ENCODE measurements at places on chromosomes 6 and 20.

DNA sequence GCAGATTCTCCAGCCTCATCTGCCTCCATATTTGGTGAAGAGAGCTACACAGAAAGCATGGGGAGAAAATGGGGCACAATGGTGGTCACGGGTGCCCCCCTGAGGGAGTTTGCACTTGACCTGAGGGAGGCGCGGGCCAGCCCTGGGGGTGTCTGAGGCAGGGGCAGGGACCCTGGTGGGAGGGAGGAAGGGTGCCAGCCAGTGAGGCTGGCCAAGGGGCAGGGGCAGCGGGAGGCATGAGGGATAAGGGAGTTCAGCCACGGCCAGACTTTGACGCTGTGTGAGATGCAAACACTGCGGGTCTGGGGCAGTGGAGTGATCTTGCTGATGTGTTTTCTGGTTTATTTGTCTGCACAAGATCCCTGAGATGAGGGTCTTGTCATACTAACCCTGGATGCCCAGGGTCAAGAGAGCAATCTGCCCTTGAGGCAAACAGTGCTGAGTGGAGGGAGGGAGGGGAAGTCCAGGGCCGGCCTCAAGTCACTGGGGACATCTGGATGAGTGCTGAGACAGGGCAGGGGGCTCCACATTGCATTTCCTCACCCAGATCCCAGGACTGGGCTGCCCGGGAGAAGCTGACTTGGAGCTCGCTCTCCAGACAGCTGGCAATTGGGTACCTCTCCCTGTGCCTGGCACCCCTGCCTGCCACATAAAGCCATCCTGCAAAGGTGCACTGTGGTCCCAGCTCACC, 8.8 kb upstream of the PCMTD2 start:
- DNase-seq, result no peak

- no peak for DNase-seq
Measured at GRCh38 chr6:37550191-37550831, 50.6 kb upstream of the CCDC167 start.

DNA sequence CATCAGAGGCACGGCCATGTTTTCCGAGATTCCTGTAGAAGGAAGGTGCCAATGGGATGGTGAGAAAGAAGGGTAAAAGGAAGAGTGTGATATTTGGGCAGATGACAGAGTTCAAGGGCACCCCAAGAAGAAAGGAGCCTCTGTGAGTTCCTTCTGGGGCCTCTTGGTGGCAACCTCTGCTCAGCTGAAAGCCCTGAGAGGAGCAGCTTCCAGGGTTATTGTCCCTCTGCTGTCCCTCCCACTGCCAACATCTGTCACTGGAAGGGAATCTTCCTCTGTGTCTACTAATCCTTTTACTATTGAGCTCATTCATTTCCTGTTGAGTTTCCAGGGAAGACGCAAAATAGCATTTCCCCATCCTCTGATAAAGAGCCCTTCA, 40.0 kb upstream of the KCNK16 start:
- no peak for DNase-seq

DNA sequence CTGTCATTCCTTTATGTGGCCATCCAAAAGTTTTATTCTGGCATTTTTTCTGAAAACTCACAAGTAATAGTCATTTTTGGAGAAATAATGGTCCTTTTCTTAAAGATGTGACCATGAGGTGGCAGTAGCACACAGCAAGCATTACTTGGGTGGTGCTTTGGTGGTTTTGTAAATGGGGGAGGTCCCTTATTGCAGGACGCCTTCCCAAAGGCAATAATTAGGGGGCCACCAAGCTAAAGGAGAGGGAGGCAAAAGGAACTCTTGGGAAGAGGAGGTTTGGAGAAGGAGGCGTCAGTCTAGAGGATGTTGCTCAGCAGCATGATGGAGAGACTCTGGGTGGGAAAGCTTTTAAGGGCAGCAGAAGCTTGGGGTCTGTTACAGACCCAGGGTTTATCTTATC, 422.6 kb upstream of the MMS22L start:
- DNase-seq, result no peak

GRCh38 chr6:152696522-152696921, 1.2 kb upstream of the MYCT1 start:
- no peak for DNase-seq

- no peak for DNase-seq
Measured at GRCh38 chr20:330233-331149, 5.1 kb downstream of the SOX12 start.

- DNase-seq, result no peak
Measured at GRCh38 chr20:58853976-58854637, 1.6 kb downstream of the GNAS start.

- DNase-seq, result no peak
Measured at GRCh38 chr6:901696-902460, 208.9 kb upstream of the EXOC2 start.

- DNase-seq, result no peak
Measured at GRCh38 chr6:16374461-16375200, 136.2 kb downstream of the GMPR start.

- no peak for DNase-seq
Measured at GRCh38 chr20:32621071-32621890, 36.1 kb upstream of the NOL4L start.

- DNase-seq, result no peak
Measured at GRCh38 chr6:56329271-56330050, 82.1 kb upstream of the COL21A1 start.

GRCh38 chr6:134642279-134642678, 307.6 kb downstream of the ALDH8A1 start:
- DNase-seq, result no peak

DNA sequence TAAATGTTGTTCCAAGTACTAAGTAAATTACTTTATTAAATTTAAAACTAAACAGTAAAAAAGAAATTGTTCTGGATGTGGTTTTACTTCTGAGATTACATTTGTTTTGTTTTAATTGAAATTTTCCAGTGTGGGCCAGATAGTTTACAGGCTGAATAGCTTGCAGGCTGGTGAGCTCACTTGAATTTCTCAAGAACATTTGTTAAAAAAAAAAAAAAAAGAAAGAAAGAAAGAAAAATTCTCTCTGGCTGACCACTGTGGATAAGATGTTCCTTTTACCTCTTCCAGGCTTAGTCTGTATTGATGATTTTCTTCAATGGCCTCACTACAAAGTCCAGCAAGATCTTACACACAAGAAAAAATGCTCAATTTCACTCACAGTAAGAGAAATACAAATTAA, 85.4 kb downstream of the PLCG1 start:
- DNase-seq, result no peak

GRCh38 chr6:3610921-3611320, 140.6 kb downstream of the PXDC1 start:
- DNase-seq, result no peak

GRCh38 chr6:32839356-32839755, 817 bp upstream of the TAP2 start:
- no peak for DNase-seq

DNA sequence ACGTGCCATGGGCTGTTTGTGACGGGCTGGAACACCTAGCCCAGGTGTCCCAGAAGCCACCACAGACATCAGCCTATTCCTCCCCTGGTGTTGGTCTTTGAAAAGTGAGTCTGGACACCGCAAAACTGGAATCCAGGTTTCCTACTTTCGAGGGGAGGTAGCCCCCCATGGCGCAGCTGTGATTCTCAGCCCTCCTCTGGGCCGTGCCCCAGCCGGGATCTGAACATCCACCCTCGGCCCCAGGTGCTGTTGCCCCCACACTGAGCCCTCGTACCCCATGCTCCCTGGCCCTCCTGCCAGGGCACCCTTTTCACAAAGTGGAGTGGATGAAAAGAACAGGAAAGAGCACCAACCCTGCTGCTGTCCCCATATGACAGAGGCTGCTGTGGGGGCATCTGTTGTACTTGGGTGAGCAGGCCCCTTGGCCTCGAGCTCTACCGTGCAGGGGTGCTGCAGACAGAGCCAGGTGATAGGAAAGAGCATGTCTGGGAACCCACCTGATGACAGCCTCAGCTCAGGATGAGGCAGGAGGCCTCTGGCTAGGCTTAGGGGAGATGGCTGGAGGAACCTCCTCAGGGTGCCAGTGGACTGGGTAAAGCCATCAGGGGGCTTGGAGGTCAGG, 18.8 kb upstream of the MAS1L start:
- DNase-seq, result no peak

DNA sequence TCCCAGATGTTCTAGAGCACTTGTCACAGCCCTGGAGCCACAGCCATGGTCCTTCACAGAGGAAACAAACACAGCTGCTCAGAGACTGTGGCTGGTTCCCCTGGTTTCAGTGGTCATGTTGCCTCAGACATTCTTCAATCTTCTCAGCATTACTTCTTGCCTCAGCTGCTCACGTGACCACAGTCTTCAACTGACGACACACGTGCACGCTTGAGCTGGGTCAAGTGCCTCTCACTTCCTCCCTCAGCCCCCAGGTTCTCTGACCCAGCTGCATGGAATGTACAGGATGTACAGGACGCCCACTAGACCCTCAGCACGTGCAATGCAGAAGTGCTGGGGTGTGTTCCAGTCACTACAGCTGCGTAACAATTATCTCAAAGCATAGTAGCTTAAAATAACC, 159.8 kb upstream of the GGTLC1 start:
- DNase-seq, result no peak

GRCh38 chr6:17589406-17590096, 10.6 kb upstream of the FAM8A1 start:
- DNase-seq, result no peak

DNA sequence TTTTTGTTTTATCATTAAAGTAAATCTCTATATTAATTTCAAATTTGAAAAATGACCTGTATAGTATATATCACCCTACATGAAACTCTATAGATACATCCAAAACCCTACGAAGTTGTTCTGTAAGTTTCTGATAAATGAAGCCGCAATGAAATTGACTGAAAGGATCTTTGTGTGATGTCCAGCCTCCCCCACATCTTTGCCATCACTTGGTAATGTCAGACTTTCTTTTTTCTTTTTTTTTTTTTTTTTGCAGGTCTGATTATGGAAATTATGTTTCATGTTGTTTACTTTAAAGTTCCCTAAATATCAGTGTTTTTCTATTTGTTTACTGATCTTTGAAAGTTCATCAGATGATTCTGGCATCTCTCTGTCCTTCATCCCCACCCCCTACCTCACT, 155.6 kb upstream of the CDH4 start:
- DNase-seq, result no peak

- no peak for DNase-seq
Measured at GRCh38 chr6:71745525-71745924, 140.8 kb upstream of the RIMS1 start.

DNA sequence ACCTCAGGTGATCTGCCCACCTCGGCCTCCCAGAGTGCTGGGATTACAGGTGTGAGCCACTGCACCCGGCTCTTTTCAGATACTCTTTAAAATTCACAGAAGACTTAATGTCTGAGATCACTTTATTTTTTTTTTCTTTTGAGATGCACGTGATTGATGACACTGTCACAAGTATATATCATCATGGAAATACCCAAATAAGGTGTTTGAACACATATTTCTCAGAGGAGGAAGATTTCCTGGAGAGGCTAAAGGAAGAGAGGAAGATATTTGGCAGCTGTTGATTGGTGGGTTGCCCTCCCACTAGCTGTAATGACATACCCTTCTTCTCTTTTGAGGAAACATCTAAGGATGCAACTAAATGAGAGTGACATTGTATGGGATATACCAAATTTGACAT, 225.9 kb upstream of the CITED2 start:
- no peak for DNase-seq

DNA sequence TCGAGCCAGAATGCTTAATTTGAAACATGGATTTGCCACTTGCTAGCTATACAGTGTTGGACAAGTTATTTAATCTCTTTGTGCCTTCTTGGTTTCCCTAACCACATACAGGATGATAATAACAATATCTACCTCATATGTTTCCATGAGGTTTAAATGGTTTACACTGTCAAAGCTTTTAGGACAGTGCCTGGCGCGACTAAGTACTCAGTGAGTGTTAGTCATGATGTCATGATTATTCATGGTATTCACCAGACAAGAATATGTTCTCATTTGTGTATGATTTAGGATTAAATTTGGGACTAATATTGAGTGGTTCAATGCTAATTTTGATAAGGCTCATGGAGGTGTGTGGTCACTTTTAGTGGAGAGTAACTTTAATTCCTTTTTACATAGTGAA, 167.4 kb downstream of the EYA4 start:
- no peak for DNase-seq

DNA sequence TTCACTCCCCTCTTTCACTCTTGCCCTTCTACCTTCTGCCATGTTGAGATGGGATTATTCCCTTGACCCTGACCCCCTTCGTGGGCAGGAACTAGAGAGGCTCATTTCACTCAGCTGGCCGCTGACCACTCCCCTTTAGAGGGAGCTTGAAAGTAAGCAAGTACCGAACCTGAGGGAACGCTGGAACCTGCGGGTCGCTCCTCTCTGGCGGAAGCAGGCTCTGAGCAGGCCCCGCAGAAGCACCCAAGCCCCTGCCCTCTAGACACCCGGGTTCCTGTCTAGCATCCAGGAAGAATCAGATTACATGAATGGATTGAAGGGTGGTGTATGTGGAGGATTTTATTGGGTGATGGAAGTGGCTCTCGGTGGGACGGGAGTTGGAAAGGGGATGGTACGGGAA, 11.9 kb upstream of the MYCT1 start:
- no peak for DNase-seq

- DNase-seq, result no peak
Measured at GRCh38 chr20:58019027-58019849, 209.2 kb downstream of the ANKRD60 start.

DNA sequence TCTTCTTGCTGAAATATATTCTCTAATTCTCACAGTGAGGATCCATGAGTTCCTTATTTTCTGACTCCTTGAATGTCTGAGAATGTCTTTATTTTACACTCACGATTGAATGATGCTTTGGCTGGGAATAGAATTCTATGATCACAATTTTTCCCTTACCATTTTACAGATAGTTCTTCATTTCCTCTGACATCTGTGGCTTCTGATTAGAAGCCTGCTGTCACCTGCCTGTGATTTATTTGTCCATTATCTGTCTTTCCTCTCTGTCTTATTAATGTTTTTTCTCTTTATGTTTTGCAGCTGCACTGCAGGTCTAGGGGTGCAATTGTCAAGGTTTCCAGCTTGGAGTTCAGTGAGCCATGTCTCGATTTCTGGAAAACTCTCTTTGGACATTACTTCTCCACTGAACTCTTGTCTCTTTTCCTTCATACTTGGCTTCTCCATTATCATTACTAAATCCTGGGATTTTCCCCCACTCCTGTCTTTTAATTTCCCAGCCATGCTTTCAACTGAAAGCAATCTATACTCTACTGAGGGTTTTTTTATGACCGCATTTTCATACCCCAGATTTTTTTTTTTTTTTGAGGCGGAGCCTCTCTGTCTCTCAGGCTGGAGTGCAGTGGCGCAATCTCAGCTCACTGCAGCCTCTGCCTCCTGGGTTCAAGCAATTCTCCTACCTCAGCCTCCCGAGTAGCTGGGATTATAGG, 121.2 kb upstream of the PRND start:
- DNase-seq, result no peak

DNA sequence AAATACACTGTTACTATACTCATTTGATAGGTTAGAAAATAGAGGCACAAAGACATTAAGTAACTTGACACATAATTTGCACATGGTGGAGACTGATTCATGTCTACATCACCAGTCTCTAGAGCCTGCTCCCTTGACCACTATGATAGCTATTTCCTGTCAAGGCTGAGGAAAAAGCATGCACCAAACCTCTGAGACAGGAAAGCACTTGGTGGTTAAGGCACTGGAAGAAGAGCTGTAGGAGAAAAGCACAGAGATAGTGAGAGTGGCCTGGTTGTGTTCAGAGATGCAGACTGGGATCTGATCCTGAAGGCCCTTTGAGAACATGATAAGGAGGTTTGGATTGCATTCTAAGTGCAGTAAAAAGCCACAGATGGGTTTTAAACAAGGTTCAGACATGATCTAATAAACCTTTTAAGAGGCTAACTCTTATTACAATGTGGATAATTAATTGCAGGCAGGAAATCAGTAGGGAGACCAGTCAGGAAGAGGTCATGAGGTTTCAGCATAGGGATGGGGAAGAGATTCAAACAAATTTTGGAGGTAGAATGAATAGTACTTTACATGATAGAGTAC, 168.9 kb downstream of the PHF3 start:
- DNase-seq, result no peak

All from stimulated activated CD8-positive, alpha-beta memory T cell treated with anti-CD3 and anti-CD28 coated beads, Interleukin-4, amount 100 ng/mL, for 1 hour (primary cell).